ENCODE measurements at places on chromosomes 5 and 9. TPM values are rescaled to one million over a fixed set of nuclear protein-coding genes. Genes with fewer than 3 reads are reported as not detected.

DNA sequence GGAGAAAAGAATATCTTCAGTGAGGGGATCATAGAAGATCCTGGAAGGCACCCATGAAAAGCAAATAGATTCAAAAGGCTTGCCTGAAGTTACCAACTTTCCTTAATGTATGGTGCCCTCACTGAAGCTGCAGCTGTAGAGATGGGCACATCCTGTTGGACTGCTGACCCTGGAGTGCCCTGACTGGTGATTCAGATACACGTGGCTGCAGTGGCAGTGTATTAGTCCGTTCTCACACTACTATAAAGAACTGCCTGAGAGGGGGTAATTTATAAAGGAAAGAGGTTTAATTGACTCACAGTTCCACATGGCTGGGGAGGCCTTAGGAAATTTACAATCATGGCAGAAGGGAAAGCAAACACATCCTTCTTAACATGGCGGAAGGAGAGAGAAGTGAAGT, 80.3 kb downstream of the OSMR start:
- DNase-seq = no peak

DNA sequence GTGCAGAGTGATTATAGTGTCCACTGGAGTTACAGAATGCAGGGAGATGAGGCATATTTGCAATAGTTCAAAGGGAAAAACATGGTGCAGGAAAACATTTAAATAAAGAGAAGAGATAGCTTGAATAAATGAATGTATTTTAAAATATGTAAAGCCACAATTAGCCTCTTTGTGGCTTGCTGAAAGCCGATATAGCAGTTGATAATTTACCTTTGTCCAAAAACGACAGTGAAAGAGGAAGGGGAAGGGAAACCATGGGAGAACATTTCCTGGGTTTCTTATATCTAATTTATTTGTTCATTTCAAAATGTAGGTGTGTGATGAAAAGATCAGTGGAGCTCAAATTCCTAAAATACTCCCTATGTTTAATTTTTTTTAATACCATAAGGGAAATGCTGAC, 156.1 kb downstream of the DENND1A start:
- no peak for DNase-seq

Gene SLF1
- total RNA-seq = 34.9 TPM

- DNase-seq = no peak
These were observed 28.2 kb upstream of the RPL26L1 start for GRCh38 chr5:172931001-172931536.

Measured in testis (tissue), 5 donors.